ENCODE measurements at places on chromosomes 7 and 10.

- DNase-seq: no peak
Measured at GRCh38 chr10:125149680-125150047, 10.7 kb downstream of the CTBP2 start.

GRCh38 chr10:114304017-114304570 is 65.0 kb downstream of the VWA2 start:
- peak; percentile 78 for DNase-seq

DNA sequence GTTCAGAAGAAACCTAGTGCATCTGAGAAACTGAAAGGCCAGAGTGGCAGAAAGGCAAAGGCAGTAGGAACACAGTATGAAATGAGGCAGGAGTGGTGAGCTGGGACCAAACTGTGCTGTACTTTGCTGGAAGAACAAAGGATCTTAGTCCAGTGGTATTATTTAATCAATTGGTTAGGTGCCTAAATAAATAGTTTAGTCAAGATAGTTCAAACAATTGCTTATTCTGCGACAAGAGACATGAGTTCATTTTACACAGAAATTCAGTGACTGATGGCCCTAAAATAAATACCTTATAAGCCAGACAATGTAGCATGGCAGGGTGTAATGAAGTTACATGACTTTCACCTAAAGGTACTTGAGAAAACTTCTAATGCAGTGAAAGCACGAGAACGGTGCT is 181.8 kb upstream of the LRRN3 start:
- DNase-seq: no peak

DNA sequence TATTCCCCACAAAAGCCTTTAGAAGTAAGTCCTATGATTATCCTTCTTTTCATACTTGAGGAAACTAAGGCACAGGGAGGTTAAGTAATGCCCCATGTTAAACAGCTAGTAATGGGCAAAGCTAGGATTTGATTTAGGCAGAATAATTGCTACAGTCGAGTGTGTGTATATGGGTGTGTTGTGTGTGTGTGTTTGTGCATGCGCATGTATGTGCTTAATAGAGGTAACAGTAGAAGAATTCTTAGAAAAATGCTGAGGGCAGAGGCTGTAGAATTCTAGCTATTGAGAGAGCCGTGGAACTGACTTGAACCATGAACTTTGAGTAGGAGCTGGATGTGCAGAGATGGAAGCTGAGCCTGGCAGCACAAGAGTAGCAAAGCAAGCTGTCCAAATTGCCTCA is 131.3 kb upstream of the WNT16 start:
- no peak for DNase-seq

DNA sequence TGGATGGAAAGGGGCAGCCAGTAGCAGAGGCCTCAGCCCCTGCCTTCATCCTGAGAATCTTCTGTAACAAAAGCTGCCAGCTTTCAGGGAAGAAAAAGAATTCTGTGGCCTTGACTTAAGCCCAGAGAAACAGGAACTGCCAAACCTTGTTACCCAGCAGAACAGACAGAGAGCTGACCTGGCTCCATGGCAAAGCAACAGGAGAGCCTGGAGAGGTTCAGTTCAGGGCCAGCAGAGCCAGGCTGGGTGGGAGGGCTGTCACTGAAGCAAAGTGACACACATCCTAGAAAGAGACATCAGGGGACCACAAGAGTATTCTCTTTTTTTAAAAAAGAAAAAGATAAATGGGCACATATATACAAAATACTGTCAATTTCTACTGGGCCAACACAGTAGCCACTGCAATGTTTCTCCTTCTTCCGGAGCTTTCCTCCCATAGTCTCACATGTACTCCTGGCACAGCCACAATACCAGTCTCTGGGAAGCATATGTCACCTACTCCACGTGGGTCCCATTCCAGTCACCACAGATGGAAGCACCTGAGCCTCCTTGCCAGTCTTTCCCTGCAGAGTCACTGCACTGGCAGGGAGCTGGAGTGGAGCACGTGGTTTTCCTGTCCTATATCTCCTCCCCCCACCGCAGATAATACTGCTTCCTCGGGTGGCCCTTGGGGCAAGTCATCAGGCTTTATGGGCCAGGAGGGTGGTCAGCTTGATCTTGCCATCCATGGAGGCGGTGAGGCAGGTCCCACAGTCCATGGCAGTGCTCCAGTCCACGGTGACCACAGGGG is 15.2 kb upstream of the CYREN start:
- DNase-seq: no peak

- no peak for DNase-seq
Measured at GRCh38 chr7:73864981-73865711, 4.2 kb downstream of the TMEM270 start.

GRCh38 chr10:79074732-79075131 is 6.0 kb downstream of the ZMIZ1 start:
- no peak for DNase-seq

- DNase-seq: no peak
Measured at GRCh38 chr10:28744069-28744768, 66.9 kb downstream of the BAMBI start.

- no peak for DNase-seq
Measured at GRCh38 chr10:76935941-76936613, 701.5 kb downstream of the KCNMA1 start.

DNA sequence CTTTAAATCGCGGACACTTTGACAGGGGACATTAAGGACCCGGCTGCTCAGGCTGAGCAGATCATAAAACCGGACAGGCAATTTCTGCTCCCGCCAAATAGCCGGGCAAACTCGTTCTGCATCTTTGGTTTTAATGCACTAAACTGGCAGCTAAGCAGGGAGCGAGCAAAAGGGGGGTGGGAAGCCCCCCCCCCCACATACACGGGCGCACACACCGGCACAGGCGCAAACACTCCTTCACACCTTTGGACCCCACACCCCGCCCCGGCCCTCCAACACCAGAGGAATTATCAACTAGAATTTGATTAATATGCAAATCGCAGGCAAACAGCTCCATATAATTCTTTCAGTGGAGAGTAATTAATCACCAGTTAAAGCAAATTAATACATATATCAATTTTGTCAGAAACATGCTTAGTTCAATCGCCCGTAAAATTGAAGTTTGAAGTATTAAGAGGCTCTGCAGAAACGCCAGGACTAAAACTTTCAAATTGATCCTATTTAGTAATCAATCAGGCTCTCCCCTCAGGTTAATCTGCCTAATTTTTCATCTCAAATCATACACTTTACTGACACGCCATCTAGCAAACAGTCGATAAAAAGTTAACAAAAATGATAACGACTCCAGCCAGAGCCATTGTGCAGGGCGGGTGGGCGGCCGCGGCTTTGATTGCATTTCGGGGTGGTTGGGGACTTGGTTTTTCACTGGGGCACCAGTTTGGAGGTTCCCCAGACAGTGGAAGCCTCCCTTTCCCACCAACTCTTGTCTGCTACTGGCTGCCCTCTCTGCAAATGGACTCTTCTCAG is 9.9 kb downstream of the LBX1 start:
- DNase-seq: no peak

- DNase-seq: no peak
Measured at GRCh38 chr7:41199136-41199535, 503.8 kb downstream of the INHBA start.

DNA sequence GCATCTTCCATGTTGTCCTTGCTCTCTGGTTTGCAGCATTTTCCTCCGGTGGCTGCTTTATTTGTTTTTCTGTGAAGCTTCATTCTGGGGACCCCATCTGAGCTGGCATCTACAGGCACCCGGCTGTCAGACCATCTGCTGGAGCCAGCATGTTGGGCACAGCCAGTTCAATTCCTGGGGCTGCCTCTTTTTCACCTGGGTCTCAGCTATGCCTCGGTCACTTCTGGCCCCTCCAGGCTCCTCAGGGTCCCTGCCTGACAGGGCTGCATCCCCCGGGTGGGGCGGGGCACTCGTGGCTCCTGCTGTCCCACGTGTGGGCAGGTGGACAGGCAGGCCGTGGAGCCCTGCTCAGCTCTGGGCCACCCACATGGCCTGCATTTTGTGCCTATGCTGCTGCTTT is 8.1 kb downstream of the SCART1 start:
- DNase-seq: no peak

- peak; percentile 51 for DNase-seq
Measured at GRCh38 chr10:95864906-95865813, 42.6 kb upstream of the CC2D2B start.

DNA sequence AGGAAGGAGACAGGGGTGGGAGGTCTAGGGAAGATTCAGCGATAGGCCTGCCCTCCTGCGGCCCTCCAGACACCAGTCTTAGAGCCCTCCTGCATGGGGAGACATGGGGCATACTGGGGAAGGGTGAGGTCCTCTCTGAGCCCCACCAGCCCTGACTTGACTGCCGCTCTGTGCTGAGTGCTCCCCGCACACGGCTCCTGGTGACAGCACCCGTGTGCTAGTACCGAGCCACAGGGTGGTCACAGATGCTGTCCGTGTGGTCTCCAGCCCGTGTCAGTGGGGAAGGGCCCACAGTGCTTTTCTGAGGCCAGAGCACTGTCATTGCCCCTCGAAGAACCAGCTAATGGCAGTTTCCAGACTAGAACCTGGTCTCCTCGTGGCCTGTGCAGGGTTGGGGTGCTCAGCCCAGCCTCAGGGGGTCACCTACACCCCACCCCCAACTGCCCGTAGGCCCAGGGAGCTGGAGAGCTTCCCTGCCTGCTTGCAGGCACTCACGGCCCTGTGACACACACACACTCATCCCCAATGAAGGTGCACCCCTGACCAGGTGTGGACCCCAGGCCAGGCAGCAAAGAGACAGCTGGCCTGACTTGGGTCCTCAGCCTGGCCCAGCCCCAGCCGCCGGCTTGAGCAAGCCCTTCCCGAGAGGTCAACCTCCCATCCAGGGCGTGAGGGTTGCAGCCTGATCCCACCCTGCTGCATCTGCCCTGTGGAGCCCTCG is 86.0 kb upstream of the RET start:
- no peak for DNase-seq

DNA sequence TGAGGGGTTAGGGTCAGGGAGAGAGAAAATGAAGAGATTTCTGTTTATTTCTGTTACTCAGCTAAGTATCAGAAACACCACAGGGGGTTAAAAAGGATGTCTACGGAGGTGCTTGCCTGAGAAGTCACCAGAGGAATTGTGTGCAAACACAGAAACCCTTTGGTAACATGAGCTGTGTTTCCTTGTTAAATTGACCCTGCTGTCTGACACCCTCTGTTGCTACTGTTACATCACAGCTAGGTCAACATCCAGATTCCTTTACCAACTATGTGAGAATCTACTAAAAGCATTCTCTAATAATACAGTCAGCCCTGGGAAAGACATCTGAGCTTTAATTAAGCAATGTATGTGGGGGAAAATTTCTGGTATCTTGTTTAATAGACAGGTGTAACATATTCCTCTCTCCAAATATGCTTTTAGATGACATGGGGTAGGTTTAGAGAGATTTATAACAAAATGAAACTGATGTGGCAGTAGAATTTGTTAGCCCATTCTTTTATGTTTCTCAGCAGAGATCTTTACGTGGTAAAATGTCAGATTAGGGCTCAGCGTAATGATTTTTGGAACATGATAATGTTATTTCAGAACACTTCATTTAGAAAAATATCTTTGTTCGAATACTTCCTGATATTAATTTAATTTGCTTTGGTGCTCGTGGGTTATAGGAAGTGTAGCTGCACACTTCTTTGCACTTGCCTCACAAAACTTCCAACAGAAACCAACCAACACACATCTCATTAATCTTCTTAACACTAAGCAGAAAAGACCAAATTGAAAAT is 168.0 kb upstream of the AHR start:
- DNase-seq: no peak

DNA sequence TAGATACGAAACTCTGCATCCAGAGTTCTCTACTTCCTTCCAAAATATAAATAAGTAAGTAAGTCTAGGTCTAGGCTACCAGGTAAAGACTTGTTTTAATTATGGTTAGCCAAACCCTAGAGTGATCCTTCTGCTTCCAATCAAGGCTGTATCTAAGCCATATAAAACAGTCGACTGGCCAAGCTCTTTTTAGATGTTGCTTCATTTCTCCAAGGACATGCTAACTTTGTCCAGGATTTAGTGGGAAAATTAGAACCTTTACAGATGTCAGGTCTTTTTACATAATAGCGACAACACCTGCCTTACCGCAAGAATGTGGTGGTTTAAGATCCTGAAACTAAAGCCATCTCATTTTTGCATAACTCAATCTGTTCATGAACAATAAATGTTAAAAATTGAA is 156.8 kb downstream of the NXPH1 start:
- DNase-seq: no peak

DNA sequence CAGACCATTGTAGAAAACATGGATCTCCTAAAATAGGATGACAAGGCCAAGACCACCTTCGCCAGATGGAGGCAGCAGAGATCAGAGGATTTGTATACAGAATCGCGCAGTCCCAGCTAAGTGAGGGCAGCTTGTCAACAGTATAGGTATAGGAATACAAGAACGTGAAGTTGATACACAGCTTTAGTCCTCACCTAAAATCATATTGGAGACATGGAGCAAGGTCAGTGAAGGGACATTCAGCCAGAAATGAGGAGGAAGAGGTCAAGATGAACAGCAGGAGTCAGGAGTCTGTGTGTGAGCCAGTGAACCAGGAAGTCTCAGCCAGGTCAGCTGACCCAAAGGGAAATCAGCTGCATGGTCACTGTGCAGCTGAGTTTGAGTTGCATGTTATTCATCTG is 263.4 kb upstream of the PRKCQ start:
- DNase-seq: no peak
